ENCODE measurements at places on chromosomes 1 and 21.

DNA sequence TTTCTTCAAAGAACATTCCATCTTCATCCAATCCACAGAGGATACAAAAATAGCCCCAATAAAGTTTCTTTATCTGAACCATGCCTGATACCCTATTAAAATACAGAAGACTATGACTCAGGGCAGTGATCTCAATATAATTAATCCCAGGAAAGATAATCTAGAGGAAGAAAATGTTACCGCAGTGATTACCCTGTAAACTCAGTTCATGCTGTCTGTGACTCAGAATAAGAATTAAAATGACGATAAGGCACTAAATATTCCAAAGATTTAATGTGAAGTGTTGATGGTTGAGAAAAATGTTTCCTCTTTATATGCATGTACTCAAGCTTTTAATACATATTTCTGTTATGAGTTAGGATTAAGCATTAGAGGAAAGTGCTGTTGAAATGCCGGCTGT lies 88.6 kb upstream of the LYPLAL1 start:
- DNase-seq = no peak

DNA sequence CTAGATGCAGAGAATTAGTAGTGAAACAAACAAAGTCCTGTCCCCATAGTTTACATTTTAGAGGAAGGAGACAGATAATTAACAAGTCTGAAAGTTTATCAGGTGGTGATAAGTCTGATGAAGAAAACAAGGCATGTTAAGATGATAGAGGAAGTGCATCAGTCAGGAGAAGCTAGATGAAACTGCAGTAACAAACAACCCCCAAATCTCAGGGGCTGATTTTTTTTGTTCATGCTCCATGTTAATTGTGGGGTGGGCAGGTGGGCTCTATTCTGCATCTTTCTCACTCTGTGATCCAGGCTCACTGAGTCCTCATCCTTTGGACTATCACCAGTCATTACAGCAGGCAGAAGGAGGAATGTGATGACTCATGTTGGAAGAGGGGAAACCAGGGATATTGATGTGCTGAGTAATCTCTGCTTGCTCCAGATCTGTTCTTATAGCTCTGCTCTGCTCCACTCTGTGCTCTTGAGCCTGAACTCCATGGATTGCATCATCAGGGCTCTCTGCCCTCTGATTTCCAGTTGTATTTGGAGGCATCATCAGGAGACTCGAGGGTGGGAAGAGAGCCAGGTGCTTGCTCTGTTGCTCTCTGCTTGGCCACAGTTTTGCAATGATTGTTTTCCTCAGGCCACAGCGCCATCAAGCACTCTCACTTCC lies 166.9 kb downstream of the IER5 start:
- DNase-seq = no peak

GRCh38 chr1:199489594-199489993 lies 537.9 kb upstream of the NR5A2 start:
- DNase-seq = no peak

- no peak for DNase-seq
These were observed 67.1 kb downstream of the ZNF281 start for GRCh38 chr1:200342511-200343311.

DNA sequence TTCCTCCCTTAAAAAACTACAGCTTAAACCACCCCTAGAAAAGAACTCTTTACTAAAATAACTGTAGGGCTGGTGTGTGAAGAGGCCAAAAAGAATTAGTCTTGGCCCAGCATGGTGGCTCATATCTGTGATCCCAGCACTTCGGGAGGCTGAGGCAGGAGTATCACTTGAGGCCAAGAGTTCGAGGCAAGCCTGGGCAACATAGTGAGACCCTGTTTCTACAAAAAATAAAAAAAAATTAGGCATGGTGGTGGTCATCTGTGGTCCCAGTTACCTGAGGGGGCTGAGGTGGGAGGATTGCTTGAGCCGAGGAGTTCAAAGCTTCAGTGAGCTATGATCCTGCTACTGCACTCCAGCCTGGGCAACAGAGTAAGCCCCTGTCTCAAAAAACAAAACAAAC lies 44.9 kb downstream of the BCAR3 start:
- DNase-seq = no peak

DNA sequence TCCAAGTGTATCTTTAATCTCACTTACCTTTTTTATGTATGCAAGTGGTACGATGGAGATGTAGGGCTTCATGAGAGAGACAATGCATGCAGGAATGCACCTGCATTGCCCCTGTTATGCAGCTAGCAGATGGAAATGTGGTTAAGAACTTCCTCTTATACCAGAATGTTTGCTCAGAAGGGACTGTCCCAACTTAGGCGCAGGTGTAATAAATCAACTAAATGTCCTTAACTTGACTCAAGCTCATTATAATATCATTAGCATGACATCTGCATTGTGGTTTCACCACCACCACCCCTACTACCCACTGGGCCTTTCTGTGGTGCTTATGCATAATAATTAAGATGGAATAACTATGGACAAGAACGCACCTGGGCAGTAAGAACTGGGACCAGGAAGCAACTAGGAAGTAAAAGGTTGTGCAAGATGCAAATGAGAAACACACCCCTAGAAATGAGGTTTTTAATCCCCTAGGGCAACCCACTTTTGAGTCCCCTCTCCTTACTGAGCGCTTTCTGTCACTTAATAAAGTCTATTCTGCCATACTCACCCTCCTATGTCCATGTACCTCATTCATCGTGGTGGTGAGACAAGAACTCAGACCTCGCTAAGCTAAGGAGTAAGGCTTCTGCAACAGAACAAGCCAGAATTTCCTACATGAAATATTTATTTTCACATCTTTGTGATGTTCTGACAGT lies 1103.3 kb upstream of the B3GALT2 start:
- DNase-seq = peak; percentile 48

- peak; percentile 91 for DNase-seq
These were observed at the start of gene TMEM167B for GRCh38 chr1:109090196-109091077. TSS of gene TMEM167B (plus strand) at chr1:109090764. CDS start at chr1:109090873, 109 bp downstream.

DNA sequence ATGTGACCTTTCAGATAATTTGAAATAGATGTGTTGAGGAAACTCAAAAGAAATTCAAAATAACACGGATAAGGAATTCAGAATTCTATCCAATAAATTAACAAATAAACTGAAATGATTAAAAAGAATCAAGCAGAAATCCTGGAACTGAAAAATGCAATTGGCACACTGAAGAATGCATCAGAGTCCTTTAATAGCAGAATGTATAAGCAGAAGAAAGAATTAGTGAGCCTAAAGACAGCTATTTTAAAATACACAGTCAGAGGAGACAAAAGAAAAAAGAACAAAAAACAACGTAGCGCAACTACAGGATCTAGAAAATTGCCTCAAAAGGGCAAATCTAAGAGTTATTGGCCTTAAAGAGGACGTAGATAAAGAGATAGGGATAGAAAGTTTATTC lies 99.6 kb upstream of the SAMSN1 start:
- DNase-seq = no peak

DNA sequence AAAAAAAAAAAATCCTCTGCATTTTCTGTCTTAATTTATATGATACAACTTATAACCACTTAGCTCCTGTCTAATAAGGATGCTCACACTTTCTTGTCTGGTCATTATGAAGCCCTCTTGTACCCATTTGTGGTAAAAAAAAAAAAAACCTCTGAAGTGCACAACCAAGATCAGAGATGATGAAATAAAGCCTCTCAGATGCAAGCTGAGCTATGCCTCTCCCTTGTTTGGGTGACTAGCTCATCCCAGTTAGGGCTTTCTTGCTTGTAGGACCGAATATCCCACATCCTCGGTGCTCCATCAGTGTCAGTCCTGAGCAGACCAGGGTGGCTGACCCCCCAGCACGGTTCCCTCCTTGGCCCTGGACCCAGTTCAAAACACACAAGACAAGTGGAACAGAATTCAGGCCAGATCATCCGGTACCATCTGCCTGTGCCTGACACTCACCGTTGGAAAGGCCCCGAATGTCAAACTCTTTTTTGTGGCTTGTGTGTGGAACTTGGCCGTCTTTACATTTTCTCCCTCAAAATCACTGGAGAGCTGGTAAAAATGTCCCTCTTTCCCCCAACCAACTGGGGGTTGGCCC lies 6.3 kb upstream of the SELENON start:
- DNase-seq = no peak

GRCh38 chr1:46793126-46793525 lies 5.7 kb upstream of the CYP4B1 start:
- DNase-seq = no peak

DNA sequence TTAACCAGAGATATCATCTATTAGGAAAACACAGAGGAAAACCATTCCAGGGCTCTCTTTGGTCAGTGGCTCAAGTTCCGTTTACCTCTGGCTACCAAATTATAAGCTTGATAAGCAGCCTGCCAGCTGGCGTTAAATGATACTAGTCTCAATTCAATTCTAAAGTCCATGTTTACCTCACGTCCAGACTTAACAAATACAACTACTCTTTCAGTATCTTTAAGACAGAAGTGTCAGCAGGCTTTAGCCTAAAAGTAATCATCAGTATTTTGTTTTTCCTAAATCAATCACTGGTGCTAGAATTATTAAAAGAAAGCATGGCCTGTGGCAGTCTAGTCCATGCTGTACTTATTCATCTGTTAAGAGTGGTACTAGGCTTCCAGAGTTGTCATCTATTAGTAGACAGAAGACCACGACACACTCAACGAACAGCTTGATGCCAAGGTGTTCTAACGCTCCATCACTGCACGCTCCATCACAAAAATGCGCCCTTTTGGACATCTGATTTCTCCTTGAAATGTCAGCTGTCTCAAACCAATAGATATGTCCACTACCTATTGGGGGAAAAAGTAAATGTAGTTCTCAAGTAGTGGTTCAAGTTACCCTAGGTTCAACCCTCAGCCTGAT lies 1.5 kb downstream of the IVNS1ABP start:
- DNase-seq = no peak

DNA sequence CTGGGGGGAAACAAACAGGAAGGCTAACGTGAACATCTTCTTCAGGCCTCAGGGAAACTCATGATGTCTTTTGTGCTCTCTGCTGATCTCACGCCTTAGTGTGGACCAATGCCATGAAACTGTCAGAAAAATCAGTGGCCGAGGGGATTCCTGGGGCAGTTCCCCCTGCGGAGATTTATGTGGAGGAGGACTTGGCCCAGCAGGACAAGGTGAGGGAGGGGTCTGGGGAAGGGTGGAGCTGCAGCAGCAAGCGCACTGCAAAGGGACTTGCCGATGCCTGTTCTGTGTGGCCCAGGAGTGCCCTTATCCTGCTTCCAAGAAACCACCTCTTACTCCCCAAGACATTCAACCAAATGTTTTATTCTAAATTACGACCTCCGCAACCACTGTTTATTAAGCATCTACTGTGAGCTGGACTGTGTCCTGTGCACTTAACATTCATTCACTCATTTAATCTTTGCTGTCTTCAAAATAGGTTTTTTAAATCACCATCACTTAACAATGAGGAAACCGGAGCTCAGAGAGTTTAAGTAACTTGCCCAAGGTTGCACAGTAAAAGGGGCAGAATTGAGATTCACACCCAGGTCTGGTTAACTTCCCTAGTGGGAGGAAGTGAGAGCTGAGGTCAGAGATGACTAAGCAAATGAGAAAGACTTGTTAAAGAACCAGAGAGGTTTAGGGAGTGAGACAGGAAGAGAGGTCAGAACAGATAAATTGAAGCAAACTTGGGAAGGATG lies 49.7 kb downstream of the FHAD1 start:
- DNase-seq = no peak

DNA sequence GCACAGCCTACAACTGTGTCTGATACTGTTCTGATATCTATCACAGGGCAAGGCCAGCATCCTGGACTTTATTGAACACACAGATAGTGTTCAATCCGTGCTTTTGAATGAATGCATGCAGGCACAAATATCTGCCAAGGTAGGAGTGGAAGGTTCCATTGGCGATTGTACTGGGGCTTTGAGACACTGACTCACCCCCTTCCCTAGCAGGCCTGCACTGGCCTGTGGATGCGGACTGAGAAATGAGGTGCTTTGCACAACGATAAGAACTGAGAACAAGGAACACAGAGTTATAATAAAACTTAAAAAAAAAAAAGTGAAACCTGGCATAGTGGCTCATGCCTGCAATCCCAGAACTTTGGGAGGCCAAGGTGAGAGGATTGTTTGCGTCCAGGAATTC lies 62.4 kb upstream of the NGF start:
- no peak for DNase-seq

- DNase-seq = no peak
These were observed 7.6 kb upstream of the CTTNBP2NL start for GRCh38 chr1:112388436-112388835.

GRCh38 chr1:25083481-25084345 lies 148.6 kb downstream of the SYF2 start:
- no peak for DNase-seq

DNA sequence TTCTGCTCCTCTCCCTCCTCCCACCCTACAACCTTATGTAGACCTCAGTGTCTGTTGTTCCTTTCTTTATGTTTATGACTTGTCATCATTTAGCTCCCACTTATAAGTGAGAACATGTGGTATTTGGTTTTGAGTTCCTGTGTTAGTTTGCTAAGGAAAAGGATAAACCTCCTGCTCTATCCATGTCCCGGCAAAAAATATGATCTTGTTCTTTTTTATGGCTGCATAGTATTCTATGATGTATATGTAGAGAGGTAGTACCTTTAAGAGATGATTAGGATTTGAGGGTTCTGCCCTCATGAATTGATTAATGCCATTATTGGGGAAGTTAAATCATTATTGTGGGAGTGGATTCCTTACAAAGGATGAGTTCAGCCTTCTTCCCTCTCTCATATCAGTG lies 41.8 kb downstream of the LRIF1 start:
- no peak for DNase-seq

DNA sequence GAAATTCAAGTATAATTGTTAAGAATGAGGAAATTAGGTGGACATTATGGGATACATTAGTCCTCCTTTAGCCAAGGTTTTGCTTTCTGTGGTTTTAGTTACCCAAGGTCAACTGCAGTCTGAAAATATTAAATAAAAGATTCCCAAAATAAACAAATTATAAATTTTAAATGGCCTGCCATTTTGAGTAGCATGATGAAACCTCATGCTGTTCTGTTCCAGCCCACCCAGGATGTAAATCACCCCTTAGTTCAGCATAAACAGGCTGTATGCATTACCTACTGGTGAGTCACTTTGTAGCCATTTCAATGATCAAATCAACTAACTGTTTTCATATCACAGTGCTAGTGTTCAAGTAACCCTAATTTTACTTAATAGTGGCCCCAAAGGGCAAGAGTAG lies 132.5 kb upstream of the LYPLAL1 start:
- no peak for DNase-seq

GRCh38 chr1:99004254-99004860 lies 304 bp downstream of the PLPPR5 start:
- no peak for DNase-seq

GRCh38 chr1:223802602-223803001 lies 43.1 kb downstream of the TP53BP2 start:
- no peak for DNase-seq

DNA sequence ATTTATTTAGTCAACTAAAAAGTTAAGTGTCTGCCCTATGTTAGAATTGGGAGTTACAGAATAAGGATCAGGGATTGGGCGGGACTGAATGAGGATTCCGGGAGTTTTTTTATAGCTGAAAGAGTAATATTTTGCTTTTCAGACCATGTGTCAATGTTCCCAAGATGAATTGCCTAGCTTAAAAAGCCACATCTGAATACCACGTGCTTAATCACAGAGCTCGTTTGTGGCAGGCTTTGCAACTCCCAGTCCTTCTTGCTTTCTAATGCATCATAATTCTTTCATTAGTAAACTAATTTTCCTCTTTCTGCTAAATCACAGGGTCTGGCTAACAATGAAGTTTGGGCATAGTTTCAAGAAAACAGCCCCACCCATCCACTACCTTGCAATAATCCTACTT lies 4.2 kb upstream of the BCL10 start:
- no peak for DNase-seq

- DNase-seq = no peak
These were observed 36.3 kb upstream of the C1orf21 start for GRCh38 chr1:184350573-184350972.

GRCh38 chr1:24364975-24365678 lies 46.0 kb downstream of the GRHL3 start:
- DNase-seq = peak; percentile 50
